ENCODE measurements at places on chromosomes 16 and 17. TPM values are rescaled to one million over a fixed set of nuclear protein-coding genes. Genes with fewer than 3 reads are reported as not detected.

The ADAP2 gene
- total RNA-seq, result 0.72 TPM

The KRTAP9-4 gene
- total RNA-seq, result not detected

The BAIAP3 gene
- total RNA-seq, result 0.29 TPM

The GDPD3 gene
- total RNA-seq, result 0.88 TPM

The GNAO1 gene
- total RNA-seq, result not detected

The SDR42E2 gene
- total RNA-seq, result not detected

The HLF gene
- under 0.01 TPM for total RNA-seq

The NKD1 gene
- under 0.01 TPM for total RNA-seq

The ADAM11 gene
- total RNA-seq, result 0.36 TPM

The JUP gene
- 18.0 TPM for total RNA-seq

The AHSP gene
- total RNA-seq, result not detected

The DNAAF8 gene
- total RNA-seq, result 2.7 TPM

The FHOD1 gene
- total RNA-seq, result 28.2 TPM

The FBXL19 gene
- 12.7 TPM for total RNA-seq

The GDPD1 gene
- 1.1 TPM for total RNA-seq

The LHX1 gene
- not detected for total RNA-seq

The TMEM92 gene
- 0.36 TPM for total RNA-seq

The PYCARD gene
- total RNA-seq, result 61.5 TPM

The MYL11 gene
- not detected for total RNA-seq

The E4F1 gene
- 30.9 TPM for total RNA-seq

The G6PC1 gene
- total RNA-seq, result not detected

The HOXB8 gene
- total RNA-seq, result not detected

The CES4A gene
- 1.8 TPM for total RNA-seq
